ENCODE measurements at places on chromosomes 6 and 20.

DNA sequence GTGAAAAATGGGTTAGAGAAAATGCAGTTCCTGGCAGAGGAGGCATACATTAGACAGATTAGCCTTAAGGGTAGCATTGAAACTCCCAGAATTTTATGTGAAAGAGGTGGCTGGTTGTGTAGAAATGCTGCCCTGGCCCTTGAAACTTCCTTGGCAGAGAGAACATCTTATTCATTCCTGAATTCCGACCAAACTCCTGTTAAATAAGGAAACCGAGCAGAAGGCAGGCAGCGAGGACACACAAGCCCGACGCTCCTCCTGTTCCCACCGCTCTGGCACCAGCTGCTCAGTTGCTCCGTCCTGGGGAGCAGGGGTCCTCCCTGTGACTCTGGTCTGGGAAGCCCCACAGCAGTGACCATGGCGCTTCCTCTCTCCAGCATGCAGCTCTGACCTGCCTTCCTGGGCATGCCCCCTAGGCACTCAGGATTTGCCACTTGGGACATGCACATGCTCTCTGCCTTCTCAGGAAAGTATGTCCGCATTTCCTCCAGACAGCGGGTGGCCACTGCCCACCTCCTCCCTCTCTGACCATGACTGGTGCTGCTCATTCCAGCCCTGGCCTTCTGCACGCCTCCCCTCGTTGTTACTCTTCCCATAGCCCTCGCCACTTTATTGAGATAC is 35.2 kb upstream of the CLDN20 start:
- DNase-seq, result no peak

GRCh38 chr6:130178692-130179091 is 44.1 kb downstream of the SAMD3 start:
- DNase-seq, result no peak

DNA sequence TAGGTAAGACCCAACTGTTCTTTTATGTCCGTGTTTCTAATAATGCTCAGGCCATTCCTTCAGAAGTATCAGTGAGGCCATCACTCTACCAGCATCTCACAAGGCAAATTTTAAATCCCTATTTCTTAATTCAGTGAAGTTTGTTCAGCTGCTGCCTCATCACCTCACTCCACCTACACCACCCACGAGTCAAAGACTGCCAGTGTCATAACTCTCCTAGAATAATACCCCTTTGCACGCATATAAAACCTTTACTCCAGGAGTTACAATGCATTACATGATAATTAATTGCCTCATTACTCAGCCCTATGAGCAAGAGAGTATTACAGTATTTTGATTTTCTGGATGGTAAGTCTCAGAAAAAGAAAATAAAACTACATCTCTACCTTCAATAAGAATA is 793.6 kb downstream of the TFAP2A start:
- DNase-seq, result no peak

GRCh38 chr20:48453477-48454093 is 374.2 kb downstream of the PREX1 start:
- DNase-seq, result no peak

DNA sequence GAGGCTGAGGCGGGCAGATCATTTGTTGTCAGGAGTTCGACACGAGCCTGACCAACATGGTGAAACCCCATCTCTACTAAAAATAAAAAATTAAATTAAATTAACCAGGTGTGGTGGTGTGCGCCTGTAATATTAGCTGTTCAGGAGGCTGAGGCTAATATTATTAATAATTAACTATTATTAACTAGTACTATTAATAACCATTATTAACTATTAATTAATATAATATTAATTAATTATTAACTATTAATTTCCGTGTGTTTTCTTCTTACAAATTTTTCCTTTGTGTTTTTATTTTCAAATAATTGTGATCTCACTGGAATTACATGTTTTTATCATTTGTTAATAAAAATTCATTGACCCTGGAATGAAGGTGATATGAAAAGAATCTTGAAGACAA is 557.4 kb upstream of the ADGRB3 start:
- DNase-seq, result no peak

- no peak for DNase-seq
Observed at GRCh38 chr6:163147994-163148393, 266.5 kb upstream of the QKI start.

DNA sequence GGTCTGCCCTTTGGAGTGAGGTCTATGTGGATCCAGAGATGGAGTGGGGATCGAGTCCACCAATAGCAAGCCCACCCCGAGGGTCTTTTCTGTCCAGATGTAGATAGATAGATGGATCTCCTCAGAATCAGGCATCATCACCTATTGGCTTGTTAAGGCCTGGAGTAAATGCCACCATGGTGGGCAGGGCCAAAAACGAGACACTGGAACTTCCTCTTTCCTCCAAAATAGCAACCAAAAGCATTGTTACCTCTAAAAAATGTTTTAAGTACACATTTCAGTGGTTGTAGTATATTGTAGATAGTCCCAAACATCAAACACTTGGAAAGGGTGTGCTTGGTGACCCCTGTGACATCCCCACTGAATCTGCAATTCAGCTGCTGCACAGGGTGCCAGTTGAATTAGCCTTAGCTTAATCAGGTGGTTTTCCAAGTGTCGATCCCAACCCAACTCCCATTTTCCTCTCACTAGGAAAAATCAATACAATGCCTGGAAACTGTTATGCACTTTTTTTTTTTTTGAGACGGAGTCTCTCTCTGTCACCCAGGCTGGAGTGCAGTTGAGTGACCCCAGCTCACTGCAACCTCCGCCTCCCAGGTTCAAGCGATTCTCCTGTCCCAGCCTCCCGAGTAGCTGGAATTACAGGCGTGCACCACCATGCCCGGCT is 35.0 kb upstream of the NELFCD start:
- no peak for DNase-seq

GRCh38 chr6:136250686-136251008 is 536 bp upstream of the MTFR2 start:
- DNase-seq, result no peak

GRCh38 chr6:133157995-133158394 is 83.2 kb upstream of the EYA4 start:
- DNase-seq, result no peak

GRCh38 chr20:57250607-57251343 is 15.7 kb downstream of the BMP7 start:
- no peak for DNase-seq

GRCh38 chr20:30811885-30812671 is 445.4 kb upstream of the DEFB115 start:
- DNase-seq, result no peak

GRCh38 chr6:163655217-163656121 is 241.0 kb downstream of the QKI start:
- no peak for DNase-seq

DNA sequence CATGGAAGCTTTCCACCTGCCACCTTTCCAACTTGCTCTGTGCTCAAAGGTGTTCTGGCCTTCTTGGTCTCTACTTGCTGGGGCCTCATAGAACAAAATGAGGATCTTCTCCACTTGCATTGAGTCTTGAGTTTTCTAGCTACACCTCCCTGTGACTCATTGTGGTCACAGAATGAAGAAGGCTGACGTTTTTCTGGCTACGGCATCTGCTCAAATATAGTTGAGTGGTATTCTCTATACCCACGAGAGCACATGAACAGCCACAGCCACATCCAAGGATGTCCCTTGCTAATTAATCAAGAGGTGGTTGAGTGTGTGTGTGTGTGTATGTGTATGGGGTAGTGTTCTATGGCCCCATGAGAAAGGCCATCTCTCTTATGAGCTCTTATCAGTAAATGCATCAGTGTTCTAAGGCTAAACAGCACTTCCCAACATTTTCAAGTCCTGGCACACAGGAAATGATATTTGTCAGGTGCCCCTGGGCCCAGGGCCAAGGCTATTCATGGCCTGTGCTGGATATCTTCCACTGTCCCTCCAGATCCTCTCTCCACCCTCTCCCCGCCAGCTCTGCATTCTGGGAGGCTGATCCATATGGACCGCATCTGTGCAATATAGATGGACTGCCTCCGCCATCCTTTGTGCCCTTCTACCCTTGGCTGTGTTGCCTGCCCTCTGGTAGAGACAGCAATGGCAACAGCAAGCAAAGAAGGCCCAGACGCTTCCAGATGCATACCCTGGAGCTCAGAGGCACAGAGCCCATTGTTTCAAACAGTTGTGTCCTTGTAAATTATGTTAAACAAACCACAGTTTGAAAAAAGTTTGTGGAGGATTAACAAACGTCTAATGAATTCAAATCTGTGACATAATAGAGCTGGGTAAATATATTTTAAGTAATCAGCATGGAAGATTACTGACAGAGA is 150.2 kb downstream of the LRFN2 start:
- DNase-seq, result peak; percentile 38

DNA sequence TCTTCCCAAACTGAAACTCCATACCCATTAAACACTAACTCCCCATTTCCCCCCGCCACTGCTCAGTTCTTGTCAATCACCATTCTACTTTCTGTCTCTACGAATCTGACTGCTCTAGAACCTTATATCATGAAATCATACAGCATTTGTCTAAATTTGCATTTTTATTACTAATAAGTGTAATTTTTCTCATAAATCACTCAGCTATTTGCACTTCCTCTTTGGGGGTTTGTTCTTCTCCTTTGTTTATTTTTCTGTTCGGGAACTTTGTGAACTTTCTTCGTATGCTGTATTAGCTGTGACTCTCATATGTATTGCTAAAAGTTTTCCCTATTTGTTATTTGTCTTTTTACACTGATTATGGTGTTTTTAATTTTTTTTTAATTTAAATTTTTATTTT is 152.2 kb downstream of the SLC16A10 start:
- DNase-seq, result no peak

- DNase-seq, result no peak
Observed at GRCh38 chr6:85460154-85460920, 10.5 kb downstream of the NT5E start.

- no peak for DNase-seq
Observed at GRCh38 chr20:63265891-63266515, 6.6 kb upstream of the ARFGAP1 start.

GRCh38 chr20:19137641-19138040 is 74.8 kb upstream of the SLC24A3 start:
- DNase-seq, result no peak

GRCh38 chr6:18141805-18142590 is 12.9 kb downstream of the TPMT start:
- DNase-seq, result no peak

DNA sequence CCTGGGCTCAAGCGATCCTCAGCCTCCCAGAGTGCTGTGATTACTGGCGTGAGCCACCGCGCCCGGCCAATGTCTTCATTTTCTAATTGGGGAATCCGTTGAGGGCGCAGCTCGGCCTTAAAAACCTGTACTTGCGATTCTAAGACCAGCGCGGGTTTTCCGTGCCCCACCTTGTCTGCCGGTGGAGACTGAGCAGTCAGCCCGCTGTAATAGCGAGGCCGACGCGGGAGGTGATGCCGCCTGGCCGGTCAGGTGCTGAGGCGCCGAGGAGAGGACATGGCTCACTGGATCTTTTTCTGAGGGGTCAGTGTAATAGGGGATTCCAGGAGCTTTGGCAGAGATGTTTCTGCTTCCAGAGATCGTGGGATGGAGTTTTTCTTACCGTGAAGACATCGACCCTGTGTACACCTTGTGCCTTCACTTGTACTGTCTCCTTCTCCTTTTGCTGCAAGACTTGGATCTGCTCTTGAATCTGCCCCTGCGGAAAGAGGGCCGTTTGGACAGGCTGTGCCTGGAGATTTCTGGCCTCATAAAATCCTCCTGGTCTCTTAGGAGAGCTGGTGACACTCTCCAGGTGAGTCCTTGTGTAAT is 1.5 kb downstream of the TRIM31 start:
- no peak for DNase-seq

DNA sequence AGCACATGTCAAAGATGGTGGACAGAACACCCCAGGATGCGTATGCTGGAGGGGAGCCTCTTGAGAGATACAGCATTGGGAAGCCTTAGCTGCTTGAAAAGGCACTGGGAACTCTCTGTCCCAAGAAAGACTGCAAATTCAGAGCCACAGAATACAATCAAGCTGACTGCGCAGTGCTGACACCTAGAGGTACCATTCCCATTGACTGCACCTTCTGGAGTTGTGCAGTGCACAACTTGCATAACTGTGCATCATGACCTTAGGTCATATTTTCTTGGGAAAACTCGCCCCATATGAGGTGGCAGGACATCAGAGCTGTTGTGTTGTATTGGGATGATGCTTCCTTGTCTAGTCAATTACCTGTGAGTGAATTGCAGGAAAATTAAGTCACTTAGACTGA is 646.5 kb upstream of the NOX3 start:
- DNase-seq, result no peak

DNA sequence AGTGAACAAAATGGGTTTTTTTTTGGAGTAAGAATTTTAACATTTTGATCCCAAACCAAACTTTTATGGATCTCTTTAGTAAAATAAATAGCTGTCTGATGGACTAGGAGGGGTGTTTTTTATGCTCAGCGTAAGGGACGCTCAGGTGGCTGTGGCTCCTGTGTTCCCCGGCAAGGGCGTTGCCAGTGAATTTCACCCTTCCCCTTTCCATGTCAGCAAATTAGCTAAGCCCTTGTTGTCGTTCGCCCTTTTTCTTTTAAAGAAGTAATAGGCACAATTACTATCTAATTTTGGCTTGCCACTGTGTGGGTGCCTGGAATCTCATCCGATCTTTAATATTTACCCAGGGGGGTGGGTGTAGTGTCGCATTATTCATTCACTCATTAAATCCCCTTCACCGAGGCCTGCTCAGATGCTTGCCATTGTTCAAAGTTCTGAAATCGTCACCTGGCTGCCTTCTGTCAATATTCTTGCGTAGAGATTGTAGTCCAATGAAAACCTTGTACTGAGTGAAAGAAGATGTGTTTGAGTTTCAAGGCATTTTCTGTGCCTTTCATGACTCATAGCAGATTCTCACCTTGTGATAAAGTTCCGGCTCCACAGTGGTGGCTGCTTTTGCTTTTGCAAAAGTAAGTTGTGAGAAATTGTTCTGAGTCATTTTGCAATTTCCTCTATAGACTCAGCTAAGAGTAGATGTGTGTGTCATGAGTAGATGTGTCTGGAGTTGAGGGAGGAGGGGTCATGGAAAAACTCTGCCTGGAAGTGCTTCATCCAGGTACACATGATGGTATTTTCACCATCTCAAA is 40.0 kb upstream of the CLDN20 start:
- DNase-seq, result peak; percentile 54

DNA sequence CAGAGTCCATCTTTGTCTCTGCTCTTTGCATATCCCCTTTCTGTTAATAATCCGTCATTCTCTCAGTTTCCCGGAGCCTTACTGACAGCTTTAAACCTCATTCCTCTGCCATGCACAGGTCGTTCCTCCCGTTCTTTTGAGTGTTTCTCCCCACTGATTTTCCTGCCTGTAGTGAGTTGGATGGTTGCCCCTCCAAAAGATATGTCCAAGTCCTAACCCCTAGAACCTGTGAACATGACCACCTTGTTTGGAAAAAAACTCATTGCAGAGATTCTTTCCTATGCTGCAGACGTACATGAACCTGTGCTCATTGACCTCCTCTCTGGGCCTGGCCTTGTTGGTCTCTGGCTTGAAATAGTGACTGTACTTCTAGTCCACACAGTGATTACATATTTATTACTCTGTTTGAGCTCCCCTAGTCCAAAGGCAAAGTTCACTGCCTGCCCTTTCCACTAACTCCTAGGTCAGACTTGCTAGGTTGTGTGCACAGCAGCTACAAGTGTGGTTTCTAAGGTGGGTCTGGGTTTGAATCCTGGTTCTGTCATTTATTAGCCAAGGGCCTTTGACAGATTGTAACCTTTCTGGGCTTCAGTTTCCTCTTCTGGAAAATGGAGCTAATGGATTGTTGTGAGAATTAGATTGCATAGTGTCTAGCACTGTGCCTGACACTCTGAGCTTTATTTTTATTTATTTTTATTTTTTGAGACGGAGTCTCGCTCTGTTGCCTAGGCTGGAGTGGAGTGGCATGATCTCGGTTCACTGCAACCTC is 29.3 kb downstream of the PPARD start:
- no peak for DNase-seq

All from CD4-positive, alpha-beta T cell treated with Interleukin-17A for 1 hour (primary cell).